Cardiac muscle cell (in vitro differentiated cells and primary cell): ENCODE measurements at places on chromosomes 4 and X.

DNA sequence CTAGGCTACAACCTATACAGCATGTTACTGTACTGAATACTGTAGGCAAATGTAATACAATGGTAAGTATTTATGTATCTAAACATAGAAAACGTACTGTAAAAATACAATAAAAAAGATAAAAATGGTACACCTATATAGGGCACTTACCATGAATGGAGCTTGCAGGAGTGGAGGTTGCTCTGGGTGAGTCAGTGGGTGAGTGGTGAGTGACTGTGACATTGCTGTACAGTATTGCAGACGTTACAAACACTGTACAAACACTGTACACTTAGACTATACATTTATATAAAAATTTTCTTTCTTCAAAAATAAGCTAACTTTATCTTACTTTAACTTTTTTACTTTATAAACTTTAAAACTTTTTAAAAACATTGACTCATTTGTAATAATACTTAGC lies 190.3 kb upstream of the NR3C2 start:
- no peaks in the 10 kb centered on the region for H3K36me3 ChIP-seq
- no peak overlapping the region for H3K4me3 ChIP-seq
- no peak for DNase-seq
- no peaks in the 10 kb centered on the region for H3K27me3 ChIP-seq
- no peak overlapping the region for H3K27ac ChIP-seq

DNA sequence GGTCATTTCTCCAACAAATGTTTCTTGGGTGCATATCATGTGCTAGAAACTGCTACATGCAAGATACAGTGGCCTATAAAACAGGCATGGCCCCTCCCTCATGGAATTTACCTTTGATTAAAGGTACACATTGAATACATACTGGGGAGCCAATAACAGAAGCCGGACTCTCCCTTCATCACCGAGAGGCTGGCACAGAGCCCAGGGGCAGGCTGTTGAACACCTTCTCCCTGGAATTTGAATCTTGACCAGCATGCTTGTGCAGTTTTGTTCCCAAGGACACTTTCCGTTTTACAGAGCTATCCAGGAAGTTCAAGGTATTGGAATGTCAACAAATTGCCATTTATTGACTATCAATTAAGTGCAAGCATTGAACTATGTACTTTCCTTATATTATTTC lies 33.2 kb downstream of the PPARGC1A start:
- DNase-seq = no peak
- H3K4me1 ChIP-seq = peaks cover 26% of the 10 kb centered on the region
- peaks cover 4% of the 10 kb centered on the region for H3K36me3 ChIP-seq
- H3K27me3 ChIP-seq = no peaks in the 10 kb centered on the region

- DNase-seq = no peak
- H3K27me3 ChIP-seq = peaks cover 29% of the 10 kb centered on the region
- H3K4me3 ChIP-seq = no peak overlapping the region
- H3K4me1 ChIP-seq = no peaks in the 10 kb centered on the region
- H3K27ac ChIP-seq = no peak overlapping the region
- no peaks in the 10 kb centered on the region for H3K36me3 ChIP-seq
These were observed 8.9 kb upstream of the CD38 start for GRCh38 chr4:15769202-15769601.

GRCh38 chrX:37755025-37755424 lies 24.8 kb upstream of the CYBB start:
- no peaks in the 10 kb centered on the region for H3K4me1 ChIP-seq
- no peak for DNase-seq
- no peaks in the 10 kb centered on the region for H3K36me3 ChIP-seq

DNA sequence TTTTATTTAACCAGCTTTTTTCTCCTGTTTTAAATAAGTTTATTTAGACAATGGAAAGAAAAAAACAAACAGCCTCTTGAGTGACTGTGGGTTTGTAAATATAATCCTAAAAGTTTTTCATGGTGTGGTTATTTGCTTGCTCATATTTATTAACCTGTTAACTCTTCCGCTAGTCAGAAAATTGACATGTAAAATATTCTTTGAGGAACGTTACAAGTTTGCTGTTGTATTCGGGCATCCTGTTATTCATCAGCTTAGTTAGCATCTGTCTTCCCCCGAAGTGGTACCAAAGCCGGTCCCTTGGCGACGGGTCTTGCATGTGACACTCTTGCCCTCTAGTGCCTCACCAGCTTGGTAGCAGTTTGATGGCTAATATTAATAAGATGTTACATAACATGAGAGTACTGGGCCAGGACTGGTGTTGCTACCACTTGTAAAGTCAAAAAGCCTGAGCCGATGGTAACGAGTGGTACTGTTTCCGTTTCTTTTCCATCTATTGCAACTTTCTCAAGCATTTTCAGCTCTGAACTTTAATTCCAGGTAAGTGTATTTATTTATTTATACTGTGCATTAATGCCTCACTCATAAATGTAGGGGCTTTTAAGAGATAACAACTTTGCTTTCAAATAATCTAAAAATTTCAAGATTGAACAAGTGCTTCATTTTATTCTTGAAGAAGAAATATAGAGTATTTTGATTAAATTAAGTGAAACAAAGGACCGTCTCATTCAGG lies at the start of gene NDST3:
NDST3 (plus strand) TSS at position 434 of the 733 bp plus-strand sequence. CDS start 19,425 bp downstream, outside the sequence.
- H3K27me3 ChIP-seq = peaks cover 16% of the 10 kb centered on the region
- H3K36me3 ChIP-seq = no peaks in the 10 kb centered on the region
- peak; percentile 87 for DNase-seq
- peak within 1 kb of the TSS; percentile 56 for H3K4me3 ChIP-seq

DNA sequence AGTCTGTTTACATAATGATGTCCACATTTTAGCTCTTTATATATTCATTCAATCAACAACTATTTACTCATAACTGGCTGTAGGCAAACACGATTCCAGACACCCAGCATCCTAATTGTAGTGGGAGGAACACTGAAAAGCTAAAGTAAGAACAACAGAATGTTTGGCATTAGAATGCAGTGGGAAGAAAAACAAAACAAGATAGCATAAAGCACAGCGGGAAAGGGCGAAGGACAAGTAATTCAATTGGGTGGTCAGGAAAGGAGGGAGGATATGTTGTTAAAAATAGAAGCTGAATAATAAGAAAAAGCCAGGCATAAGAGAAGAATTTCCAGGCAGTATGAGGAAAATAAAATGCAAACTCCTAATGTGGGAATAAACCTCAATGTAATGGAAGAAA lies 189.5 kb upstream of the FAT4 start:
- no peak for DNase-seq
- H3K36me3 ChIP-seq = no peaks in the 10 kb centered on the region
- H3K4me3 ChIP-seq = no peak overlapping the region
- no peaks in the 10 kb centered on the region for H3K27me3 ChIP-seq
- H3K27ac ChIP-seq = no peak overlapping the region

DNA sequence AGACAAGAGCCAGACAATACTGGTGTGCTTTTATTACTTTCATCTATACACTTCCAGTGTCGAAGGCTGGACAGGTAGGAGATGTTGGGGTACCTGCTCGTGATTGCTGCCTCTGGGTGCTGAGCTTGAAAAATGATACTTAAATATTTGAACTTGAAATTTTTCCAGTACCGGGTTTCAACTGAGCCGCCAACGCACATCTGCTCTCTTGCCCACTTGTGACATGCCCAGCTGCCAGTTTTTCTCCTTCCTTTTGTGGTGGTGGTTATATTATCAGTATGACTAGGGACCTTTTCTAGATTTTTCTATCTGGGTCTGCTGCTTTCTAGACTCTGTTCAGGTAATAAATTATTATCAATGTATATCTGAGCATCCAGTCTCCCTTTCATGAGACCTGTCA lies 3.4 kb downstream of the OGT start:
- no peak overlapping the region for H3K27ac ChIP-seq
- H3K4me3 ChIP-seq = no peak overlapping the region
- H3K27me3 ChIP-seq = no peaks in the 10 kb centered on the region
- H3K36me3 ChIP-seq = peaks cover 3% of the 10 kb centered on the region

GRCh38 chr4:128462103-128462783 lies 174.6 kb upstream of the PGRMC2 start:
- no peaks in the 10 kb centered on the region for H3K36me3 ChIP-seq
- peaks cover 10% of the 10 kb centered on the region for H3K27me3 ChIP-seq
- no peak for DNase-seq

GRCh38 chr4:64266669-64267068 lies 142.6 kb downstream of the TECRL start:
- DNase-seq = no peak
- H3K4me3 ChIP-seq = no peak overlapping the region
- H3K36me3 ChIP-seq = no peaks in the 10 kb centered on the region
- H3K27ac ChIP-seq = no peak overlapping the region
- H3K27me3 ChIP-seq = no peaks in the 10 kb centered on the region
- peaks cover 29% of the 10 kb centered on the region for H3K4me1 ChIP-seq

DNA sequence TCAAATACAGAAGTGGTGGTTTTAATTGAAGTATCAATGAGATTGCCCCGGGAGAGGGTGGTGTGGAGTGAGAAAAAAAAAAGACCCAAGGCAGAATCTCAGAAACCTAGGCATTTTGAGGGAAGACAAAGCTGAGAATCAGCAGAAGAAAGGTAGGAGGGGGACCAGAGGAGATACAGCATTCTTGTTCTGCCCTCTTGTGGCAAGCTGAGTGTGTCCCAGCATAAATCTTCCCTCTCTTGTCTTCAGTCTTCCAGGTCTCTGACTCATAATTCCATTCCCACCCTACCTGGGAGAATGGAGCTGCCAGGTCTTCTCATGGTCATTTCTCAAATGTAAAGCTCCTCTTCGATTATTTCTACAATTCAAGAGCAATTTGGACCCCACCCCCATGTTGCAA lies 32.7 kb upstream of the MAGED1 start:
- no peaks in the 10 kb centered on the region for H3K27me3 ChIP-seq
- H3K4me1 ChIP-seq = no peaks in the 10 kb centered on the region
- DNase-seq = peak; percentile 63
- no peak overlapping the region for H3K27ac ChIP-seq
- H3K4me3 ChIP-seq = no peak overlapping the region

DNA sequence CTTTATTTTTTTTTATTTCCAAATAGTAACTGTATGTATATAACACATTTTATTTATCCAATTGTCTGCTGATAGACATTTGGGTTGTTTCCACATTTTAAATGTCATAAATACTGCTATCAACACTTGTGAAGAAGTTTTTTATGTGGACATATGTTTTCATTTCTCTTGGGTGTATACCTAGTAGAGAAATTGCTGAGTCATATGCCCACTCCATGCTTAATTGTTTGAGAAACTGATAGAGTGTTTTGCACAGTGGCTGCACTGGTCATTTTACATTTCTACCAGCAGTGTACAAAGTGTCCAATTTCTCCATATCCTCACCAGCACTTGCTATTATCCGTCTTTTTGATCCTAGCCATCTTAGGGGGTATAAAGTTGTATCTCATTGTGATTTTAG lies 567.8 kb downstream of the GBA3 start:
- H3K27ac ChIP-seq = no peak overlapping the region
- no peaks in the 10 kb centered on the region for H3K4me1 ChIP-seq
- no peak for DNase-seq
- H3K36me3 ChIP-seq = no peaks in the 10 kb centered on the region
- H3K27me3 ChIP-seq = no peaks in the 10 kb centered on the region

GRCh38 chrX:39982948-39983347 lies 114.8 kb downstream of the BCOR start:
- H3K27ac ChIP-seq = no peak overlapping the region
- H3K4me1 ChIP-seq = no peaks in the 10 kb centered on the region
- no peaks in the 10 kb centered on the region for H3K36me3 ChIP-seq
- H3K27me3 ChIP-seq = no peaks in the 10 kb centered on the region
- no peak overlapping the region for H3K4me3 ChIP-seq

DNA sequence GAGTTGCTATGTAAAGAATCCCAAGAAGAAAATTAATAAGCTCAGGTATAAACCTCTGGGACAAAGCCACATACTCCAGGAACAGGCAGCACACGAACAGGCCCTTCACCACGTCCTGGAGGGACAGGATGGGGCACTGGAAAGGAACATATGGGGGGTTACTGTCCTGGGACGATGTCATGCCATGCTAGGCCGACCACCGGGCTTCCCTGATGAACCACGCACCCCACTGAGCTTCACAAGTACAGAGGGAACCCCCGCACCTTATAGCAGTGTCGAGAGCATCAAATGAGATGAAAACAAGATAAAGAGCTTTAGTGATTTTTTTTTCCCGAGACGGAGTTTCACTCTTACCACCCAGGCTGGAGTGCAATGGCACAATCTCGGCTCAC lies 19.1 kb downstream of the NOP14 start:
- H3K27me3 ChIP-seq = no peaks in the 10 kb centered on the region
- no peaks in the 10 kb centered on the region for H3K4me1 ChIP-seq
- H3K4me3 ChIP-seq = no peak overlapping the region
- H3K27ac ChIP-seq = no peak overlapping the region
- DNase-seq = no peak

DNA sequence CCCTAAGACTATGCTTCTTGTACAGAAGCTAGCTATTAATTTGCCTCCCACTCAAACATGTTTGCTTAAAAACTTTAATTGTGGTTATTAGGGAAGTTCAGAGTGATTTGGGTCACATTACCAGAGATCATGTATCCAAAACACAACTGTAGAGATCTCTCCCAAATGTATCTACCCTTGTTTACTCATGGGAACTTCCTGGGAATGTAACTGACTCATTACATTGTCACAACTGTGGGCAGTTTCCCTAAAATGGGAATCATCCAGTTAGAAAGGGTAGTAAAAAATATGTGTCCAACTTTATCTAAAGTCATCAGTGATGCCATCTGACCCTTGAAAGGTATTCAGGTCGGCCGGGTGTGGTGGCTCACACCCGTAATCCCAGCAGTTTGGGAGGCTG lies 40.3 kb upstream of the GLRA3 start:
- no peak for DNase-seq
- H3K4me1 ChIP-seq = peaks cover 11% of the 10 kb centered on the region
- no peak overlapping the region for H3K27ac ChIP-seq
- H3K27me3 ChIP-seq = no peaks in the 10 kb centered on the region
- H3K4me3 ChIP-seq = no peak overlapping the region

DNA sequence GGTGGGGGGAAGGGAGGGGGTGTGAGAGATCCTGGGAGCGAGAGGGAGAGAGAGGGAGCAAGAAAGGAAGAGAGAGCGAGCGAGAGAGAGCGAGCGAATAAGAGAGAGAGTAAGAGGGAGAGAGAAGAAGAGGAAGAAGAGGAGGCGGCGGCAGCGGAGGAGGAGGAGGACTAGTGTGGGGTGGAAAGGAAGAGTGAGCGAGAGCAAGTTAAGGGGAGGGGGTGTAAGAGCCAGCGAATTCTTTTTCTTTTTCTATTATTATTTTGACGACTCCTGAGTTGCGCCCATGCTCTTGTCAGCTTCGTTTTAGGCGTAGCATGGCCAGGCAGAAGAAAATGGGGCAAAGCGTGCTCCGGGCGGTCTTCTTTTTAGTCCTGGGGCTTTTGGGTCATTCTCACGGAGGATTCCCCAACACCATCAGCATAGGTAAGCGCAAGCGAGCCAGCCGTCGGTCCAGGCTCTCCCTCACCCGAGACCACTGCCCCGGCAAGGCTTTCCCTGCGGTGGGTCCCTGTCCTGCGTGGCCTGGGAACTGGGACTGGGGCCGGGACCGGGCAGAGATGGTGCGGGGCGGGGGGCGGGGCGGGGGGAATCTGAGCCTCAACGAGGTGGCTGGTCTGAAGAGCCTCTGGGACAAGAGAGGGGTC lies at the start of gene GRIA3:
GRIA3 (plus strand) TSS at position 60 of the 647 bp plus-strand sequence; CDS start at position 318, 258 bp downstream.
- H3K27me3 ChIP-seq = peaks cover 10% of the 10 kb centered on the region
- no peaks in the 10 kb centered on the region for H3K36me3 ChIP-seq
- no peaks in the 10 kb centered on the region for H3K4me1 ChIP-seq
- no peak for DNase-seq
- peak within 1 kb of the TSS; percentile 52 for H3K4me3 ChIP-seq
- H3K27ac ChIP-seq = no peak within 1 kb of the TSS

GRCh38 chr4:74440356-74440755 lies 4.6 kb upstream of the AREG start:
- no peaks in the 10 kb centered on the region for H3K36me3 ChIP-seq
- no peak overlapping the region for H3K27ac ChIP-seq
- peaks cover 15% of the 10 kb centered on the region for H3K27me3 ChIP-seq
- no peak overlapping the region for H3K4me3 ChIP-seq
- no peak for DNase-seq
